GM18507 (cell line): ENCODE measurements at places on chromosomes 5 and 9.
A peak's percentile ranks its signal among the peaks of the same experiment; 100 is the strongest.

GRCh38 chr9:68841276-68842052 lies 136.4 kb downstream of the PIP5K1B start:
- DNase-seq, result no peak

DNA sequence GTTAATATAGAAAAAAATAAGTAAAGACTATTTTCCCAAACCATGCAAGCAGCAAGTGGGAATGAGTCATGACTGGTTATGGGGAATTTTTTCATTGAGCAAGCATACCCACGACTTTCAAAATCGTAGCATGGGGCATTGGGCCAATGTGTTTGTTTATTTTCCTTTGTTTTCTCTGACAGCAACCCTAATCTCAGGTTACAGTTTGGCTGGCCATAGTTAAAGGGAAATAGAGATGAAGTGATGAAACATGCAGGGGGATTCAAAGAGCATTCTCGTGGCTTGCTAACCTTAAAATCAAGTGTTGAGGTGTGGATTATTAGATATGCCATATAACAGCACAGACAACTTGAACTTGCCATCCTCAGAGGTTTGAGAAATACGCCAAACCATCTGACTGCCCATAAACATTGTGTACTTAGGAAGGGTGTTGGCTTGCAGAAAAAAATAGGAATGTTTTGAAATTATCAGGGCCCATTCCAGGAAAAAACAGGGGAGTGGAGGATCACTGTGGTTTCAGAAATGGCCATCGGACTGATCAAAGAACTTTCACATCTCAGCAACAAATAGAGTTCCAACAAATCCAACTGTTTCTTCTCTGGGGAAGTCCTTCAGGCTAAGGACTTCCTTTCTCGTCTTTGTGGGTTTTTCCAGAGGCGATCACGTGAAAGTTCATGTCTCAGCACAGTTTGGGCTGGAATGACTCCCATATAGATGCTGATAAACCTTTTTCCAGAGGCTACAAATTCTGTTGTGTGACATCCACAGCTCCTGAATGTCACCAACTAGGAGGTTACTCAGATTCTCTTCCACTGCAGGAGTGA lies 259.1 kb downstream of the SYK start:
- no peak for DNase-seq

GRCh38 chr5:1201327-1202025 lies at the start of gene SLC6A19:
Gene SLC6A19, plus strand, starts transcription at chr5:1201595. Its CDS starts 56 bp downstream, at chr5:1201651.
- no peak for DNase-seq

- DNase-seq, result no peak
Measured at GRCh38 chr5:40787986-40788385, 10.2 kb downstream of the PRKAA1 start.

GRCh38 chr5:132981288-132981687 lies 17.9 kb upstream of the AFF4 start:
- no peak for DNase-seq

GRCh38 chr9:113695901-113696300 lies 180.2 kb upstream of the ZNF618 start:
- DNase-seq, result no peak

DNA sequence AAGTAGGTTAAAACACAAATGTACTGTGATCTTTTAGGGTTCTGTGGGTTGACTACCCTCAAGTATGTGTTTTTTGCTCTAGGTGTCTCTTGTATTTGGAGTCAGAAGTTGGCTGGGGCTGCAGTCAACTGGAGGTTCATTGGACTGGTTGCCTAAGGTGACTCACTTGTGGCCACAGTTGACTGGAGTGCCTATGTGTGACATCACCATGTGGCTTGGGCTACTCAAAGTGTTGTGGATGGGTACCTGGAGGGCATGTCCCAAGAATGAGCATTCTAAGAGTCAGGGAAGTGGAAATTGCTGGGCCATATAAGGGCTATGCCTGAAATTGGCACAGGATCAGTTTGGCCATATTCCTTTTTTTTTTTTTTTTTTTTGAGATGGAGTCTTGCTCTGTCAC lies 27.4 kb downstream of the SNX30 start:
- no peak for DNase-seq

DNA sequence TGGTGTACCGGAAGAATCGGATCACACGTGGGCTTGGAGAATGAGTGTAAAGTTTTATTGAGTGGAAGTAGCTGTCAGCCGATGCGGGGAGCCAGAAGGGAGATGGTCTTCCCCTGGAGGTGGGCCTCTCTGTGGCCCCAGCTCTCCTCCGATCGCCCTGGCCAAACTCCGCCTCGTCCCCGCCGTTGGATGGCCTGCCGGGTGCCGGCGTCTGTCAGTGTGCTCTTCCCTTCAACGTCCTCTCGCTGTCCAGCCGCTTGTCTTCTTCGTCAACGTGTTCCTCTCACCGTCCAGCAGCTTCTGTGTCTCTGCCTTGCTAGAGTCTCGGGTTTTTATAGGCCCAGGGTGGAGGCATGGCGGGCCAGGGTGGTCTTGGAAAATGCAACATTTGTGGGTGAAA lies 27.6 kb upstream of the TMEM215 start:
- no peak for DNase-seq

DNA sequence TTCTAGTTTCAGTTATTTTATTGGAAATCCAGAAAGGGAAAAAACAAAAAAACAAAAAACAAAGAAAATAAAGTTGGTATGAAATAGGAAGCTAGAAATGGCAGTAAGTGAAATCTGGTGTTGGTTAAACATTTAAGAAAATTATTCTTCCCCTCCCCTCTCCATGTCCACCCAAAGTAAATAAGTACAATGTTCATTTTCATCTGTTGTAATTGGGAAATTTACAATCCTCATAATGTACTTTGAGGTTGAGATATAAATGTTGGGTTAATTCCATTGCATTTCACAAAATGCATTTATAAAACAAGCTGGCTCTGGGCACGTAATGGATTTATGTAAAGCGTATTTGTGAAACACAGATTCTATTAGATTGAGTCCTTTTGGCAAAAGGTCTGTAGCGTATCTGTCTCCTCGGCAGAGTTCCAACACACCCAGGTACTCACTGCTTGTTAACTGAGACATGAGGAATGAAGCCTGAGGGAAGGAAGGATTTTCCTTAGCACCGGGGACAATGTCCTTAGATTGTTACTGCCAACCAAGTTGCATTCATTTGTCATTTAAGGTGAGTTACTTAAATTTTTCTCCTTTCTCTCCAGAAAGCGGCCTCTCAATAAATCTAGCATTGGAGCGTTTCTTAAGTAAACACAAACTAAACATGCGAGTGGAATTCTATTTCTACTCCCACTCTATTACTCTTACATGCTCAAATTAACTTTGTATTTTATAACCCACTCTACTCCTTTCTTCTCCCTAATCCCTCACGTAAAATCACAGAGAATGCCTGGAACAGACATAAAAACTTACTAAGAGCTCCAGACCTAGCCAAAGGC lies 912.3 kb upstream of the WWC1 start:
- no peak for DNase-seq

DNA sequence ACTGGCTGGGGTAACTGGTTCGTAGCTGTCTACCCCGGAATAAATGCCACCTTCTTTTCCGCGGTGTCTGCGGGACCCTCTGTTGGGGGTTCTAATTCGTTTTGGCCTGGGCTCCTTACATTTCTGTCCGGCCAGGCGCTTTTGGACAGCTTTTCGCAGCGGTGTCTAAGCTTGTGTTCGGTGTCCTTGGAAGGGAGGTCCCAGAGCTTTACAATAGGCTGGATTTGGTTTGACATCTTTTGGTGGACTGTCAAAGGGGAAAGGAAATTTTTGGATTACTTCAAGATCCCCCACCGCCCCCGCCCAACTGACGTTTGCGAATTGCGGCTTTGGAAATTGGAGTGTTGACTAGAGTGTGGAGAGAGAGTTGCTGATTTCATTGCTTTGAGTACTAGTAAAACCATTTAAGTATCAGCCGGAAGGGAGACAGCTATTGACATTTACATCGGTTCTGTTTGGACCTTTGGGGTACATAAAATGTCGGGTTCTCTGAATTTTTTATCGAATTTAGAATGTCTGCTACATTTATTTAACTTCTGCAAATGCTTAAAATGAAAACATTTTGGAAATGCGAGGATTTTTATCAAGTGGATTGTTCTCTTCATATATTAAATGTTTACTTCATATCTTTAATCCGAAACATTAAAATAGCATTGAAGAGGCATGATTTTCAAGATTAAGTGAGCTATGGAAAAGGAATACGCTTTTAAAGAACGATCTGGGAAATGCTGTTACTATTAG lies 4.7 kb upstream of the PURA start:
- DNase-seq, result no peak

DNA sequence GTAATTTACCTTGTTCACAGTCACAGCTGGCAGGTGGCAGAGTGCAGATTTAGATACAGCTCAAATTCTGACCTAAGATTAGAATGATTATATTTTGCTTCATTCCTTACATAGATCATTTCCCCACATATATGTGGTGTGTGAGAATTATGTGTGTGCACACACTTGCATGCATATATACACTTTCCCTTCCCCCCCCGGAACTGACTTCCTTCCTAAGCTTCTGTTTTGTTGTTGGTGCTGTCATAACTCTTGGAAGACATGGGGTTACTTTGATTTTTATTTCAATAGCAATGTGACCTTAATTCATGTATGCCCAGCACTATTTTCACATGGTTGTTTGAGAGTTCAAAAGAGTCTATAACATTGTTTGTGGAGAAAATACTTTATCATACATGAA lies 112.8 kb downstream of the CMYA5 start:
- no peak for DNase-seq

DNA sequence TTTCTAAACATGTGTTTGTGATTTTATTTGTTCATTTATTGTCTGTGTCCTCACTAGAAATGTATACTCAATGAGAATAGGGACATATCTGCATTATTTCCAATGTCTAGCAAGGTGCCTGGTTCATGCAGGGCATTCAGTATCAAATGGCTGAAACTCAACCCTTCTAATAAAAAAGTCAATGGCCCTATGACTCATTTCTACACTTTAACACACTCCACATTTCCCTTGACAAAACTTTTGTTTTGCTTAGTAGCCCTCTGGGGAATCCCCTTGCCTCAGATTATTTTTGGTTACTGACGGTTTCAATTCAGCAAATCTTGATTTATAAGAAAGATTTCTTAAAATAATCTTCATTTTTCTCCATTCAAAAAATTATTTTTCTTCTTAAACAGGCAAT lies 206.0 kb upstream of the DMRTA1 start:
- DNase-seq, result no peak

GRCh38 chr9:94801681-94802080 lies 75.2 kb downstream of the AOPEP start:
- no peak for DNase-seq

DNA sequence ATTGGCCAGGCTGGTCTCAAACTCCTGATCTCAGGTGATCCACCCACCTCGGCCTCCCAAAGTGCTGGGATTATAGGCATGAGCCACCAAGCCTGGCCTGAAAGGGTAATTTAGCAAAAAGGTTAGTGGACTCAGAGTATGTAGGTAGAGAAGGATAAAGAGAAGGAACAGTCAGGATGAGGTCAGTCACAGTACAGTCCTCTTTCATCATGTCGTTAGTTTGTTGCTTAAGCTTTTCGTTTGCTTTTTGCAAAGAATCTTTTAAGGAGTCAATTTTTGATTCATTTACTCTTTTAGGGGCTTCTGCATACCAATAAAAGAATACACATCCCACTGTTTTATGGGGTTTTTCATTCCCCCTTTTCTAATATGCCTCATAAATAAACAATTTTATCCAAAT lies 17.8 kb upstream of the GBGT1 start:
- no peak for DNase-seq

- DNase-seq, result no peak
Measured at GRCh38 chr9:38226491-38226951, 157.5 kb upstream of the SHB start.

- no peak for DNase-seq
Measured at GRCh38 chr5:132408965-132409364, 39.5 kb downstream of the SLC22A5 start.

- no peak for DNase-seq
Measured at GRCh38 chr5:171624396-171624795, 161.2 kb upstream of the SMIM23 start.

DNA sequence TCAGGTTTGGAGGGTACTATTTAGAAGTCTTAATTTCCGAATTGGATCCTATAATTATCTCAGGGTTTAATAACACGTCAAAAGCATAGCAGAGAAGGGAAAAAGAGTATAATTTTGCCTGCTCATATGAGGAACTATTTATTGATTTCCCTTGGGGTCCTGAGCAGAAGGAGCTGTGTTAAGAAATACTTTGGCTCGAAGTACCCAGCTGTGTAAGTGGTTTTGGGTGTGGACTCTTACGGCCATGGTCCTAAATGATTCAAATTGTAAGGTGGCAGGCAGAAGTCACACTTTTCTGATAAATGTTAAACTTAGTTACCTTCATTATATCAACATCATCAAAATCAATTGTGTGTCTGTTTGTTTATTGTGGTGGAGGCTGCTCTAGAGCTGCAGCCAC lies 190.4 kb downstream of the MTRR start:
- DNase-seq, result no peak

- DNase-seq, result peak; percentile 92
Measured at GRCh38 chr5:1594357-1595106, 70.8 kb upstream of the LPCAT1 start.

- peak; percentile 47 for DNase-seq
Measured at GRCh38 chr5:69007726-69008368, 86.0 kb upstream of the SLC30A5 start.
